Cardiac septum (tissue), 1 donor: ENCODE measurements at places on chromosomes 5 and 9. TPM values are rescaled to one million over a fixed set of nuclear protein-coding genes. Genes with fewer than 3 reads are reported as not detected.

TMEFF1 gene
- 0.46 TPM for total RNA-seq

FAM221B gene
- total RNA-seq, result not detected

GABRG2 gene
- total RNA-seq, result not detected

- no peak for DNase-seq
These were observed 208.8 kb downstream of the KIF4B start for GRCh38 chr5:155222393-155222792.

- no peak for DNase-seq
These were observed 255.3 kb downstream of the SYK start for GRCh38 chr9:91056917-91057316.

DNA sequence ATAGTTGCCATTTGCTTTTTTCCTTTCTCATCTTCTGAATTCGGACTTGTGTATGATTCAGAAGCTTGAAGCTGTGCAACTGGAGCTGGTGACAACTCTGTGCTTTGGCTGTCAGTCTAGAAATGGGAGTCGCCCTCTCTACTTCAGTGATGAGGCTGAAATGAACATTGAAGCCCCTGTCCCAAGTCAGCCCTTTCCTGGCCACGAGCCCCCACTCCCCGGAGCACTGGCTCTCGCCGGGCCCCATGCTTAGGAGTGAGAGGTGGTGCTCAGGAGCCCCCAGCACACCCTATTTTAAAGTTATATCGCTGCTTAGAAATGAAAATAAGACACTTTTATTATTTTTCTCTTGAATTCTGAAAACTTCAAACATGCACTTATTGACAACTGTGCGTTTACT, 66.0 kb downstream of the PSMB7 start:
- peak; percentile 68 for DNase-seq
